Muscle of arm (tissue), 14 donors: ENCODE measurements at places on chromosomes 7 and 10.
A peak's percentile ranks its signal among the peaks of the same experiment; 100 is the strongest.

DNA sequence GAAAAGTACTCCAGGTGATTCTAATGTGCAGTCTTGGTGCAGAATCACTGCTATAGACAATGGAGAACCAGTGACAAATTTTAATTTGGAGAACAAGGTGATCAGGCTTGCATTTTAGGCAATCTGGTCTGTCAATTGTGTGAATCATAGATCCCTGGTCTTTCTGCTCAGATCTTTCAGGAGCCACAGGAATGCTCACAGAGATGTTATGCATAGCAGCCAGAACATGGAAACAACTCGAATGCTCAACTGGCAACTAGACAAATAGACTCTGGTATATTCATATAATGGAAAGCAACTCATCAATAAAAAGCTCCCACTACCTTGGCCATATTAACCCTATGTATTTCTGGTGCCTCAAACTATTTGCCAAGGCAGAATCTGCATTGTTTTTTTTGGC, 209.1 kb downstream of the PHF14 start:
- no peak for DNase-seq

GRCh38 chr7:25310896-25311295, 82.6 kb upstream of the NPVF start:
- DNase-seq: no peak

GRCh38 chr10:75899816-75900390, 468.5 kb downstream of the LRMDA start:
- no peak for DNase-seq

- DNase-seq: no peak
Measured at GRCh38 chr10:5650664-5651387, 15.6 kb downstream of the ASB13 start.

DNA sequence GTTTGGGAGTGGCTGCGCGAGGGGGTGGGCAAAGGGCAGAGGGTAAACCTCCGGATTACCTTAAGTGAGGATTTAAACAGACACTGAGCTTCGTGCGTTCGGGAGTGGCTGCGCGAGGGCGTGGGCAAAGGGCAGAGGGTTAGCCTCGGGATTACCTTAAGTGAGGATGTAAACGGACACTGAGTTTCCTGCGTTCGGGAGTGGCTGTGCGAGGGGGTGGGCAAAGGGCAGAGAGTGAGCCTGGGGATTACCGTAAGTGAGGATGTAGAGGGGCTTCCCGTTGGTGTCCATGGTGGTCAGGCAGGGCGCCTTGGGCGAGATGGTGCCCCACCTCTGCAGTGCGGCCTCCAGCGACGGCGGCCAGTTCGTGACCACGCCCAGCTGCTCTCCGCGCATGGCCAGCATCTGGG, 275.8 kb downstream of the DIP2C start:
- no peak for DNase-seq

DNA sequence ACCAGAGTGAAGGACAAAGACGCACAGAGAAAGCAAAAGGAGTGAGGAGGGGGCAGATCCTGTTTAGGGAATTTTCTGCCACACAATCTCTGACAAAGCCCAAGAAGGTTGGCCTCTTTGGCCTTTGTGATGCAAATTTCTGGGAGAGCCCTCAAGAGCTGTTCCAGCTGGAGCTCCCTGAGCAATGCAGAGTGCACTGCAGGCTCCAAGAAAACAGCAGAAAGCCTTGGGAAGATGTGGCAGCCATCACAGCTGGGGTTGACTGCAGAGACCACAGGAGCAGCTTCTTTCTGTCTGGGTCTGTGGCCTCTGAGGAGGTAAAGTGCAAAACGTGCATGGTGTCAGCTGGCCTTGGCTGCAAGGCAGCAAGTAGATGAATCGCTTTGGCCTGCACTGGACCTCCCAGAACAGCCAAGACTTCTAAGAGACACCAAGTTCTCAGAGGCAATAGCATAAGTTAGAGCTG, 200.2 kb downstream of the ELMO1 start:
- DNase-seq: peak; percentile 64

- no peak for DNase-seq
Measured at GRCh38 chr7:107917763-107918651, 27.0 kb downstream of the DLD start.

DNA sequence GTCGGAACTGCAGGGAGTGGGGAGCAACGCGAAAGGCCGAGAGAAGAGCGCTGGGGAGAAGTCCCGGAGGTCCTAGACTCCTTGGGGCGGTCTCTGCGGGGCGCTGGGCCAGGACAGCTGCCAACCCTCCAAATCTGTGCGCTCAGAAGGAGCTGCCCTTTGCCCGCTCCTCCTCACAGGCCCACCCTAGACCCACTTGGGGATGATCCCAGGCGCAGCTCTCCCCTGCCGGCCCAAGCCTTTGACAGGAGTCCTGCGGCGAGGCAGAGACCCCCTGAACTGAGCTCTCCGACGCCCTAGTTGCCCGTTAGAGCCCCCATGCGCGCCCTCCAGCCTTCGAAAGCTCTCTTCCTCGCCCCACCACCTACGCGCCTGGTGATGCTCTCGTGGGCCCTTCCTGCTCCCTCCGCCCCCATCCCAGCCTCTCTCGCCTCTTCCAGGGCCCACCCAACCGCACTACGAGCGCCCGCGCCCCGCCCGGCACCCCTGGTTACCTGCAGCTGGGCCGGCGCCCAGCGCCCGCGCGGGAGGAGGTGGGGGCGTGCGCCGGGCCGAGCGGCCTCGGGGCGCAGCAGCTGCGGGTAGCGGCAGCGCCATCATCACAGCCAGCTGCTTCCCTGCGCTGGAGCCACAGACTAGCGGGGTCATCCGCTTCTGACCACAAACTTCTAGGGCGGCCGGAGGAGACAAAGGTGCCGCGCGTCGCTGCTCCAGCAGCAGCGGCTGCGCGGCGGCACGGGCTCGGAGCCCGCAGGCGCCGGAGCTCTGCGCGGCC, 353.4 kb downstream of the DNAJB6 start:
- no peak for DNase-seq

DNA sequence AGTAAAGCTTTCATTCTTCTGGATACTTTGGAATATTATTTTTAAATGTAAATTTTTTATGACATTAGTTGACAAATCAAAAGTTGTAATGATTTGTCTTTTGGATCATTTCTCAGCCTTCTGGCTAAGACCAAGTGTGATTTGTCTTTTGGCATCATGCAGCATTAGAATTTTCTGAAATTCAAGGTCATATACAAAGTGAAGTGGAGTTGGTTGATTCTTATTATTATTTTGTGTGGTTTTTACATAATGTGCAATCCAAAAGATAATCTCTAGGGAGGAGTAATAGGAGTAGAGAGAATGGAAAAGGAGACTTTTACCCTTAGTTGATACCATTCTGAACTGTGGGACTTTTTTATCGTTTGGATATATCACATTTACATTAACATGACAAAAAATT, 24.2 kb upstream of the SEPTIN7 start:
- DNase-seq: no peak

DNA sequence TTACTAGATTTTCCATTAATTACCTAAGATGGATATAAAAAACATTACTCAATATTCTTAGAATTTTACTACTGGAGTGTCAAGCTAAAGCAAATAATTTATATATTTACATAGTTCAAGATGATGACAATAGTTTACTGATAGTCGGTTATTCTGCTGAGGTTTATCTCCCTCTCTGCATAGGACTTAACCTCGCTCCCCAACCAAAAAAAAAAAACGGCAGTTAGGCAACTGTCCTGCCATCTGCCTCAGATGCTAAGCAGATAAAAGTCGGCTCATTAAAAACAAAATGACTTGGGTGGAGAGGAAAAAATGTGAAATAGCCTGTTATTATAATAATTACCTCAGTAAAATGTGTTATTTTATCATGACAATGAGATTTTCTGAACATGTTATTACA, 14.0 kb upstream of the ITGB8 start:
- no peak for DNase-seq

DNA sequence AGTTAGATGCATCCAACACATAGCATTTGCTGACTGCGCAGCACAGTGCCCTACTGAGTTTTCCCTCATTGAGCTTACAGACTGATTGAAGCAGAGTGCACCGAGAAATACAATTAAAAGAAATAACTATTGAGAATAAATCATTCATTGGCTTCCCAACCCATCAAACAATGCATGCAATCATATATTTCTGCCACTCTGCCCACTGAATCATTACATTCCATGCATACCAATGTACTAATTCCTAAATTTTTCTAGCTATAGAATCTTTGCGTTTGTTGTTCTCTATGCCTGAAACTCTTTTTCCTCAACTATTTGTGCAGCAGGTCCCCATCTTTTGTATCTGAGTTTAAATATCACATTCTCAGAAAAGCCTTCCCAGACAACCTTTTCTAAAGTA, 783.8 kb downstream of the SORCS1 start:
- no peak for DNase-seq

- DNase-seq: no peak
Measured at GRCh38 chr10:90352288-90352687, 505.6 kb downstream of the HTR7 start.

DNA sequence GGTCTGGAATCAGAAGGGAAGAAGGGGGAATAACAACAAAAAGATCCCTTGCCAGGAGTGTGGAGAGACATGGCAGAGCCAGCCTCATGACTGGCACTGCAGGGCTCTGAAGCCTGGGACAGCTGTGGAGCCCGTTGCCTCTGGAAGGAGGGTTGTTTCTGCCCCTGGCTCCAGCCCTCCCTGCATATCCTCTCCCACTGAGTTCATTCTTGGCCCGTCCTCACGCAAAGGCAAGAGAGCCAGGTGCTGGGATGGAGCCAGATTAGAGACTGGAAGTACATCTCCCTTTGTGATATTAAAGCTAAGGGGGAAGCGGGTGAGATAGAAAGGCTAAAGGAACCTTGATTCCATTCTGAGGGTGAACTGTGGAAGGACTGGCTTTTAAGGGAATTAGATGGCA, 141.5 kb upstream of the NPVF start:
- peak; percentile 76 for DNase-seq

DNA sequence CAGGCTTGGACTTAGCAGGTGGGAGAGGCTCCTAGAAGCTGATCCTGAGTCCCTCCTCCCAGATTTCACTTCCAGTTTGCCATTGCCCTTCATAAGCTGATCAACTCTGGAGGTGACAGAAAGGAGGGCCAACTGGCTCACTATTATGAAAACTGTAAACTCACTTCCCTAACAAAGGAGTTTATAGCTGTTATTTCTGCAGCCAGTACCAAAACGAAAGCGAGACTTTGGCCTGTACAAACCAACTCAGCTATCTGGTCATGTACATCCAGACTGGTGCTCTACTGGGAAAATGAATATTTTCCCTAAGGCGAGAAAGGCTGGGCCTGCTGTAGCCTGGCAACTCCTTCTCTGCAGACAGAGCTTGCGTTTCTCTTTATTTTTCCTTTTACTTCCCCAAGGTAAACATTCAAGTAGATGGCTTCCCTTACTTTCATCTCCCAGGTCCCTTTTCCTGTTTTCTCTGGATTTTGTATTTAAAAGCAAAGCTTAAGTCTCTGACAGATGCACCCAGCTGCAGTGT, 54.7 kb downstream of the GALNT17 start:
- DNase-seq: no peak

DNA sequence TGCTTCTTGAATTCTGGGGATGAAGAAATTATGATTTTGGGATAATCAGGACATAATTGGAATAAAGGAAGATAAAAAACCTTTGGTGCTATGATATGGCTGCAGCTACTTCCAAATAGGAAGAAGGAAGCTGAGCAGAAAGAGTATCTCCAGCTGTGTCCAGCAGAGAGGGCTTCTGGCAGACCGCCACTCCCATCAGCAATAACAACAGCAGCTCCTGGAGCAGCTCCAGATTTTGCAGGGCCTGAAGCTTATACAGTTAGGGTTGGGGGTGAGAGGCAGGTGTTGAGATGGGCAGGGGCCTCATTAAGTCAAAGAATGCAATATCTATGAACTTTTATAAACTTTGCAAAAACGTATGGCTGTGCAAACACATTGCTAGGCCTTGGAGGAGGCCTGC, 62.3 kb downstream of the C10orf120 start:
- DNase-seq: peak; percentile 59

GRCh38 chr10:55065185-55065584, 264.2 kb upstream of the PCDH15 start:
- no peak for DNase-seq

- no peak for DNase-seq
Measured at GRCh38 chr7:111392294-111392693, 170.0 kb downstream of the IMMP2L start.

GRCh38 chr10:116101616-116102315, 171.2 kb downstream of the GFRA1 start:
- DNase-seq: no peak

GRCh38 chr7:81301815-81302214, 383.0 kb upstream of the SEMA3C start:
- DNase-seq: no peak

DNA sequence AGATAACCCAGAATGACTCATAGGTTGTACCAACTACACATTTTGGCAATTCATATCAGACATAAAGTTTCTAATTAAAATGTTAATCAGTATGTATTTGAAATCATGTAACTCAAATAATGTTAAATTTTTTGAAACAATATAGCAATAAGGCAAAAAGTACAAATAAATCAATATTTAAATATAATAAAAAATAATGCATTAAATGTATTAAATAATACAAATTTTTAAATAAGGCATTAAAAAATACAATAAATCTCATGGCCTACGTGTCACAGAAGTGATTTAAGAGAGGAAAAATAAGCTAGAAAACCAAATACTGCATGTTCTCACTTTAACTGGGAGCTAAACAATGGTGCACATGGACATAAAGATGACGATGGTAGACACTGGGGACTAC, 9.1 kb downstream of the PON2 start:
- DNase-seq: no peak

- no peak for DNase-seq
Measured at GRCh38 chr7:70707823-70708243, 424.1 kb upstream of the GALNT17 start.

DNA sequence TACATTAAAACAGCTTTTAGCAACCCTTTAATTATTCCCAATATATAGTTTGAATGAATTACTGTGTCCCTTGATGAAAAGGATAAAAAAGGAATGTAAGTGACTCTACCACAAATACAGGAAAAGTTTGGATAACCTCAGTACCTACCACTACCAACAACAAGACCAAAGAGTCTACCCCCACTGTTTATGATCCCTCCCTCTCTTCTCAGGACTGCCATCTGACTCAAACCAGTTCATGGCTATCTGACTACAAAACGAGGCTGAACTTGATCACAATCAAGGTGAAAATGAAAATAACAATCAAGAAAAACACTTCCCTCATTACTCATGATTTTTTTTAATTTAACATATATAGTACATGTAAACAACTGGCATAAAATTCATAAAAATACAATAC, 108.7 kb downstream of the DPY19L1 start:
- DNase-seq: no peak

- no peak for DNase-seq
Measured at GRCh38 chr7:120916538-120916937, 34.0 kb upstream of the ING3 start.

DNA sequence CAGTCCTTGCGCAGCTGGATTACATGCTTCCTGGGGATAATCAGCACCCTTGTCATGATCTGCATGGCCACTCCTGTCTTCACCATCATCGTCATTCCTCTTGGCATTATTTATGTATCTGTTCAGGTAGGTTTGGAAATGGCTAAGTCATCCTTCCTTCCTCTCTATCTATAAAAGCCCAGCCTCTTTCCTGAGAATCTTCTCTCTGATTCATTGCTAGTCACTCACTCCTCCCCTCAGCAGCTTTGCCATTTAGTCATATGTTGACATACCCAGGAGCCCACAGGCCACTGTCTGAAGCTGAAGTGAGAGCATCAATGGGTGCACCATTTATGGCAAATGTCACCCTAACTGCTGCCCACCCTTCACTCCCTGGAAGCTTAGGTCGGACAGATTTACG, 52.0 kb downstream of the ABCC2 start:
- DNase-seq: no peak

- DNase-seq: no peak
Measured at GRCh38 chr7:45130910-45131309, 19.4 kb upstream of the TBRG4 start.
